IMR-90 (cell line): ENCODE measurements at places on chromosomes 11 and 22. TPM values are rescaled to one million over a fixed set of nuclear protein-coding genes. Genes with fewer than 3 reads are reported as not detected.
A peak's percentile ranks its signal among the peaks of the same experiment; 100 is the strongest.

DNA sequence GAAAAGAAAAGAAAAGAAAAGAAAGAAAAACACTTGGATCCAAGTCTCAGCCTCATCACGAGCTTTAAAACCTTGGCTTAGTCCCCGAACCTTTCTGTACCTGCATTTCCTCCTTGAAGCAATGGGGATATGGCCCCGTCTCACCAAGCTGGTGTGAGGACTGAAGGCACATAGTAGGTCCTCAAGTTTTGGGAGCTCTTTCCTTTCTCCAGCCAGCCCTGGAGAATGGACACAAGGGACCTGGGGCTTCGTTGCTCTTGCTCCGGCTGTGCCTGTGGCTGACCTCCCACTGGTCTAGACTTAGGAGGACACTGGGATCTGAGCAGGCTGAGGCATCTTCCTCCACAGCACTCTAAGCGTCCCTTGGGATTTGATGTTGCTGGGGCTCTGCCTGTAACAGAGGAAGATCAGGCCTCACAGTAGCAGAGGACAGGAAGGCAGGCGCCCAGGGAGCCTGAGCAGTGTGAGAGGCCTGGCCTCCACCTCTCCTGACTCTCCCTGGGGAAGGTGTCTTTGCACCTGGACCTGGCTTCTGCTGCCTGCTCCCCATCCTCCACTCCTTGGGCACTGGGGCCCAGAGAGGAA, 32.8 kb downstream of the KCNC1 start:
- no peak for DNase-seq

DNA sequence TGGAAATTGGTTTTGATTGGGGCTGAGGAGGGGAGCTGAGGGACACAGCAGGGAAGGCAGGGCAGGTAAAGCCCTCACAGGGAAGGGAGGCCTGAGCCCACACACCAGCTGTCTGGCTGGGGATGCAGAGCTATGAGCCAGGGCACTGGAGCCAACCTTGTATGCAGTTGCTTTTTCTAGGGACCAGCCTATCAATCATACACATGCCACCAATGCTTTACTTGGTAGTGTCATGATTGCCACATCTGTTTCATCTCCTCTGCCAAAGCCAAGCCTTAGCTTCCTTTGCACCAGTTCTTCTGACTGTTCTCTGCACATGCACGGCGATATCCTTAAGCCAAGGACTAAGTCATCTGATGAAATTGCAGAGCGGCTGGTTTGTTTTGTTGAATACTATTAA, 207.1 kb upstream of the PLET1 start:
- no peak for DNase-seq

CARNS1 gene
- total RNA-seq = under 0.01 TPM in 2 replicates

OLFML1 gene
- 0.18 and 0.28 TPM in 2 replicates for total RNA-seq

DNA sequence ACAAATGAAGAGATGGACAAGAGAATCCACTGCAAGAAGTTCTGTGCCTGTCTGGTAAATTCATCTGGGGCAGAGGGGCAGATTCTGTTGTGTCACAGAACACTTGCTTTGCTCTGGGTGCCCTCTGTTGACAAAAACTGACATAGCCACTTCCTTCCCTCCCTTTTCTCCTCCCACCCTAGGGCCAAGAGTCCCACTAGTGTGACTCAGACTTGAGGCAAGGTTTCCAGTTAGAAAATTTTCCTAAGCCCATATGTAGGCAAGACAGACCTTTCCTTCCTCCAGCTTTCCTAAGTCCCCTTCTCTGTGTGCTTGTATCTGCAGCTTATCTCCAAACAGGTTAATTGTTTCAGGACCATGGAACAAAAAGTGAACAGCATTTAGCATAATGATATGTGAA, 106.8 kb downstream of the RBFOX2 start:
- peak; percentile 90 for DNase-seq

- no peak for DNase-seq
Measured at GRCh38 chr11:69540118-69541000, 58.9 kb downstream of the LINC01488 start.

DNA sequence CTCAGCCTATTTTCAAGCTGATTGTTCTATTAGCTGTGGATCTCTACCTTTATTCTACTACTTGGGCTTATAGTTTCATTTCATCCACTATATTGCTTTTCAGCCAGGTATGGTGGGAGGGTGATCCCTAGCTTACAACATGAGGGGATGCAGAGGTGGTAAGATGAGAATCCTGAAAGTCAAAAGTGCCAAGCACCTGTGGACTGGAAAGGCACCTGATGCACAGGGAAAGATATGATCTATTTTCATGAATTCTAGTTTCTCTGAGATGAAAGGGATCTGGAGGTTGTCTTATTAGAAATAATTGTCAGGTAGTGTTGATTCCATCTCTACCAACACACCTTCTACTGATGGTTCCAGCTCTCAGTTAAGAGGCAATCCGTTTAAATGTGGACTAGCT, 21.6 kb upstream of the IL18BP start:
- DNase-seq = no peak

GRCh38 chr22:18063306-18063705, 14.5 kb upstream of the PEX26 start:
- no peak for DNase-seq

GRCh38 chr11:107151579-107151978, 133.3 kb upstream of the GUCY1A2 start:
- no peak for DNase-seq

- no peak for DNase-seq
Measured at GRCh38 chr11:121503051-121503450, 50.3 kb upstream of the SORL1-AS1 start.

DNA sequence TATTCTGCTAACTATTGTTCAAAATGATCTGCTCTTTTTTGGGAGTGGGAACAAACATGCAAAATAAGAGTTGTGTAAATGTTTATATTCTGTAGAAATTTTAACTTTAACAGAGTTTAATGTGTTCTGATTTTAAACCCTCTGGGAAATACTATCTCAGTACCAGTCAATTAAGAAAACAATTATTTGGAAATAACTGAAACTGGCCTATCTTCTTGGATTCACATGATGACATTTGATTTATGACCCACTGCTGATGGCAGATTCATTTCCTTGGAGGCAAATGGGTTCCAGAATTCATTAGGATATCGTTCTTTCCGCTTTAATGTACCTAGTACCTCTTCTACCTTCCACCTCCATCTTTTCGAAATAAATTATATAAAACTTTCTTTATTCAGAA, 5.5 kb downstream of the SIK2 start:
- DNase-seq = no peak

OR51A7 gene
- total RNA-seq = not detected in 2 replicates

DNA sequence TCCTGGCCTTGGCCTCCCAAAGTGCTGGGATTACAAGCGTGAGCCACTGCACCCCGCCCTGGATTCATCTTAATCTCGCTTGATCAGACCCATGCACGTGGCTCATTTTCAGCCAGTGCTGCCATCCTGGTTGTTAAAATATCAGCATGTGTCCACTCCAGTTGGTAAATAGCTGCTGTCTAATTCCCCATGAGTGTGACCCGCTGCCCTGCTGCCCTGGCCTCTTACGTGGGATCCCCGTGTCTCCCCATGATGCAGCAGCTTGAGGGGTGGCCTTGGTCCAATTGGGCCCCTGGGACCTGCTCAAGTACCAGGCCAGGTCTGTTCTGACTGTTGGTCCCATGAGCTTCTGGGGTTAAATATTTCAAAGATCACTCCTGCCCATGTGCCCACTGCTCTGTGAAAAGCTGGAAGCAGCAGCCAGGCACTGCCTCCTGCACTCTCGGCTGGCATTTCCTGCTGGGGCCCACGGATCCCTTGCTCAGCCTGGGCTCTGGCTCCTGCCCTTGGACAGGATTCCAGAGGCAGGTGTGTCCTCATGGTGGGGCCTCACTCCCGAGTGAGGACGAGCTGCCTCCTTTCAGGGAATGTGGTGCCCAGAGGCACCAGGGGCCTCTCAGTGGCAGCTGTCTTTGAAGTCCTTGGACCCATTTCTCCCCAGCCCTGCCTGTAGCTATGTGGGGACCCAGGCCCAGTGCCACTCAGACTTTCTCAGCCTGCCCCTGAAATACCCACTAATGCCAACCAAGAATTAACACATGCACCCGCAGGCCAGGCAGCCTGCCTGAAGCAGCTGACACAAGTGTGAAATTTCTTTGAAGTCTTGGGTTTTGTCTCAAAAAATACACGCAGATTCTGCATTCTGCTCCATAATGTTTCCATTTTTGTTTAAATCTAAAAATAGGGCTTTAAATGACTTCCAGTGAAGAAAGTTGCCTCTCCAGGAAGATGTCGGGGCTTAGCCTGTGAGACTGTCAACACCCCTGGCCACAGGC, 38.1 kb upstream of the PRDM11 start:
- DNase-seq = no peak

DNA sequence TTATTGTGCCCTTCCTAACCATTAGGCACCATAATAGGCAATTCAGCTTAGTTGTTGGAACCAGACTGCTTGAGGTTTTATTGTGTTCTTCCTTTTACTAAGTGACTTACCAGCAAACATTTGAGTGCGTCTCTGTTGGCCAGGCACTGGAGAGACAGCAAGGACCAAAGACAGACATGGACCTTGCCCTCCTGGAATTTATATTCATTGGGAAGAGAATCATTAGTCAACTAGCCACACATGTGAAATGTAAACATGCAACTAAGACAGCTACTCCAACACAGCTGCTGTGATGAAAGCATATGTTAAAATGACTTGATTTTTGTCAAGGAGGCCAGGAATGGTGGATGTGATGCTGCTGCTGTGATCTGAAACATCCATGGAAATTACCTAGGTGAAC, 106.4 kb downstream of the TRAF6 start:
- DNase-seq = peak; percentile 42

DNA sequence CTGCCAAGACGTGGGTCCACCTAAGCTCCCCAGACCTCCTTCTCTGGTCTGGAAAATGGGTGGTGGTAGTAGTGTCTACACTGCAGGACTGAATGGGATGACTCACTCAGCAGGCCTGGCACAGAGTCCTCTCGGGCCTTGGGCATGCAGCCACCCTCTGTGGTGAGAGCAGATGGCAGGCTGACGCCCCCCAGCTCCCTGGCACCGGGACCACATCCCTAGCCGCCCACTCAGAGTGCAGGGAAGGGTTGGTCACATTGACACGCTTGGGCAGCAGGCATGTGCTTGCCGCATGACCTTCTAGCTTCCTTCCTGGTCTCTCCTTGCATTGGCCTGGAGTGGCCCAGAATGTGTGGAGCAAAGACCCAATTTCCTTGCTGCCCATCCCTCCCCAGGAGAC, 30.7 kb upstream of the PRODH start:
- no peak for DNase-seq

DNA sequence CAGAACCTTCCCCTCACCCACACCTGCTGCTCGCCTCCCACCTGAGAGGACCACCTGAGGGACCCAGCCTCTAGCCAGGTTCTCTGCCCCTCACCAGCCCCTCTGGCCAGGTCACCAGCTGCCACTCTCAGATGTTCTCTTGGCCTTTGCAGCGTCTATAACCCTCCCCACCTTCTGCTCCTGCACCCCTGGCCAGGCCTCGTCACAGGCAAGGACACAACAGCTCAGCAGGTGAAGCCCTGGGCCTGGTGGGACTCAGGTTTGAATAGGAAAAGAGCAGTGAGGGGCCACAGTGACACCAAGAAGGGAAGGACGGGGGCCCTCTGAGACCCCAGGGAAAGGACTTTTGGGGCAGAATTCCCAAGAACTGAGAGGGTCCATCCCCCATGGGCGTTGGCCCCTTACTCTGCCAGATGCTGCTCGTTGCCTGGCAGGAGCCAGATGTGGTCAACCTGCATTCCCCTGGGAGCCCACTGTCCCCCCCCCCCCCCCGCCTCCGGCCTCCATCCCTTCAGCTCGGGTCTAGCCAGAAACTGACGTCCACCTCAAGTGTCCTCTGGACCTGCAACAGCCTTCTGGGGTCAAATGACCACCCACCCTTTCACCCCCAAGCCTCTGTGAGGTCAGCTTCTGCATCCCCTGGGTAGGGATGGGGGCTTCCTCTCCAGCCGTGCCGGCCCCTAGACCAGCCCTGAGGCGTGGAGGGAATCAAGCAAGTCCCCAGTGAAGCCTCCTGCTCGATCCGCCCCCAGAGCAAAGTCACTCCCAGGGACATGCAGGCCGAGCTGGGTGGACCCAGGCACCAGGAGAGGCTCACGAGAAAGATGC, 28.7 kb downstream of the SBF1 start:
- DNase-seq = no peak

DNA sequence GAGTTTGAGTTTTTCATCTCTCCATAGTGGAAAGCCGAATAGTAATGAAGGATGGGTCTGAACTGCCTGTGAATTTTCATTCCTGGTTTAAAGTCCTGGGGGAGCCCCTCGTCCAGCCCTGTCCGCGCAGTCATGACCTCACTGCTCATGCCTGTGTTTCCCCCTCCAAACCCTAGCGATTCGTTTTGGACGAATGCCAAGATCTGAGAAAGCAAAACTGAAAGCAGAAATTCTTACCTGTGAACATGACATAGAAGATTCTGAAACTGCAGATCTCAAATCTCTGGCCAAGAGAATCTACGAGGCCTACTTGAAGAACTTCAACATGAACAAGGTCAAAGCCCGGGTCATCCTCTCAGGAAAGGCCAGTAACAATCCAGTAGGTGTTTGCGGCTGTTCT, 30.5 kb downstream of the CDPF1 start:
- no peak for DNase-seq
